Thymus (tissue), 14 donors: ENCODE measurements at places on chromosomes 6 and 20. TPM values are rescaled to one million over a fixed set of nuclear protein-coding genes. Genes with fewer than 3 reads are reported as not detected.

- DNase-seq: no peak
Observed at GRCh38 chr6:18269717-18270116, 5.4 kb upstream of the DEK start.

WFDC2 gene
- 5.6 TPM for total RNA-seq

GRCh38 chr6:143176090-143177021, 115.7 kb downstream of the AIG1 start:
- DNase-seq: no peak

DNA sequence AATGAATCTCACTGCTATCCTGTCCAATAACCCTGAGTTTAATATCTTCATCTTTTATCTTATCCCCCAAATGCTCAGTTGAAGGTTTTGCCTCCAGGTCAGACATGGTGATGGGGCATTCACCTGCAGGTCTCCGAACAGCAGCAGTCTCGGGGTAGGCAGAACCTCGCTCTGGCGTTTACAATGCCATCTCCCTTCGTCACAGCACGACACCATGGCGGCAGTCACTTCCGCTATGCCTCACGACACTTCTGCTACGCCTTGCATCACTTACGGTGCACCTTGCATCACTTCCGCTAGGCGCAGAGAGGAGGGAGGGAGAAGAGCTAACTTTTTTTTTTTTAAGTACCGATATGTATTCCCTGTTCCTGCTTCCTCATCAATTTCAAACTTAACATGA, 194.9 kb downstream of the BCAS1 start:
- no peak for DNase-seq

- DNase-seq: no peak
Observed at GRCh38 chr20:14997791-14998190, 660.4 kb upstream of the FLRT3 start.

DNA sequence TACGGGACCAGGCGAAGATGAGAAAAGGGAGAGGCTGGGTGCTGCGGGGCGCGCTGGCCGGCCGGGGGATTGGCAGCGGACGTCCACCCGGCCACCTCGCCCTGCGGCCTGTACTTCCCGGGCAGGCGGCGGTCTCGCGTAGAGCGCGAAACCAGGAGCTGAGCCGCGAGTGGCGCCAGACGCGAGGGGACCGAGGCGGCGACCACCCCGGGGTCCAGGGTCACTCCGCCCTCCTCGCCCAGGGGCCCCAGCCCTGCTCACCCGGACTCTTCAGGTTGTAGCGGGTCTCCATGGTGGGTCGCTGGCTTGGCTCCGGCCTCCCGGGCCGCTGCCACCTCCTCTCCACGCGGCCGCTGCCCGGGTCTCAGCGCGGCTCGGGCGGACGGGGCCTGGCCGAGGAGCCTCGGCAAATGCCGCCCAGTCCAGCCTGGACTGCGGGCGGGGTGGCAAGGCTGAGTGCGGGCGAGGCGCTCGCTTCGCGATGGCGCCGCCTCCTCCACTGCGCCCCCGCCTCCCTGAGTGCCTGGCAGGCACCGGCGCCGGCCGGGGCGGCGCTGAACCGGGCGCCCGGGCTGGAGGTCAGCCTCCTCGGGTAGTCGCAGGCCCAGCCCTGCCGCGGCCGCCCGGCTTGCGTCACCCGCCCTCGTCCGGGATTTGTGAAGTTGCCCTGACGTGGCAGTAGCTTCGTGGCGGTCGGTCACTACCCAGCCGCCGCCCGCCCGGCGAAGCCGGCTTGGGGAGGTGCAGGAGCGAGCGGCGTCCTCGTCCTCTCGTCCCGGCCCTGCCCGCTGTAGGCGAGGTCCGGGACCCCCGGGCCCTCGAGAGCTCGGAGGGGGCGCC, at the start of gene UBE2J1:
Gene UBE2J1, minus strand, starts transcription at position 445 of the 840 bp plus-strand sequence. Its CDS starts 153 bp downstream, at position 292.
- DNase-seq: peak; percentile 65

DNA sequence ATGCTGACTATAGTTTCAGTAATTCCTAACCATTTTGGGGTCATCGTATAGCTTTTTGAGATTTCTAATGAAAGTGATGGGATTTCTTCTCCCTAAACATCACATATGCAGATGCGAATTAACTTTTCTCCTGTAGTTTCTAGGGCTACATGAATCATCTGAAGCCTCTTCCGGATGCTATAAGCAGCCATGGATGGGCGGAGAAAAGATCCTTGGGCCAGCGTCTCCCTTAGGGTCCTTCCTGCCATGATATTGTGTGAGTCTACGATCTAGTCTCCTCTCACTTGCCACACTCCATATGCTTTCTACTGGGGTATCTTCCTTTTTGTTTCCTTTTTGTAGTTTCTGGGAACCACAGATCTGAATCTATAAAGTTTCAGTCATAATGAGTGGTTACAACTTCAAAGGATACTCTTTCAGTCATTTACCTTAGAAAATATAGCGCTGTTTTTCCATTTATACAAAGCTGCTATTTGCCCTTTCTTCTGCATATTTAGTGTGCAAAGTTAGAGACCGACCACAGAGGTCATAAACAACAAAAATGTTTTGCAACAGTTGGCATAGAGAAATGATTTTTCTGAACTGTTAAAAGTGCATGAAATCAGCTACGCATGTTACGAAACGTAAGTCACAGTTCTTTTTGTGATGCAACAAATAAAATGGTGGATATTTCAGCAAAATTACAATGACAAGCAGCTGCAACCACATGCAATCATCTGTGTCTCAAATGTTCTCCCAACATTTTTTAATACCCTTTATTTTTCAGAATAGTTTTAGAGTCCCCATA, 396.2 kb upstream of the SLC35B3 start:
- DNase-seq: no peak

MYL9 gene
- 6.8 TPM for total RNA-seq

DNA sequence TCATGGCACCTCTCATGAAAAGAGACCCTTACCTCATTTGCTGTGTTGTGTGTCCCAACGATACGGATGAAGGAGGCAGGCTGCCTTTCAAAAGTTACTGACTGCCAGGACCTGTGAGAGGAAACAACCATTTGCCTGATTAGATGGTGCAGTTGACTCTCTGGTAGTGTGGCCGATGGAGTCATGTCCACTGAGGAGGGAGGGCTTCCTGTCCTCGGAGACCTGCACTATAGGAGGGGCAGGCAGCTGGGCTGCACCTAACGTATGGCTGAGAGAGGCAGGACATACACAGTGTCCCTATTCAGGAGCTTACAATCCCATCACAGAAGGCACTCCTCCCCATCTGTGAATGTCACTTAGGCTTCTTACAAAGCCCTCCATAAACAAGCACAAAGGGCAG, 373.0 kb downstream of the ZFAND3 start:
- no peak for DNase-seq

DNA sequence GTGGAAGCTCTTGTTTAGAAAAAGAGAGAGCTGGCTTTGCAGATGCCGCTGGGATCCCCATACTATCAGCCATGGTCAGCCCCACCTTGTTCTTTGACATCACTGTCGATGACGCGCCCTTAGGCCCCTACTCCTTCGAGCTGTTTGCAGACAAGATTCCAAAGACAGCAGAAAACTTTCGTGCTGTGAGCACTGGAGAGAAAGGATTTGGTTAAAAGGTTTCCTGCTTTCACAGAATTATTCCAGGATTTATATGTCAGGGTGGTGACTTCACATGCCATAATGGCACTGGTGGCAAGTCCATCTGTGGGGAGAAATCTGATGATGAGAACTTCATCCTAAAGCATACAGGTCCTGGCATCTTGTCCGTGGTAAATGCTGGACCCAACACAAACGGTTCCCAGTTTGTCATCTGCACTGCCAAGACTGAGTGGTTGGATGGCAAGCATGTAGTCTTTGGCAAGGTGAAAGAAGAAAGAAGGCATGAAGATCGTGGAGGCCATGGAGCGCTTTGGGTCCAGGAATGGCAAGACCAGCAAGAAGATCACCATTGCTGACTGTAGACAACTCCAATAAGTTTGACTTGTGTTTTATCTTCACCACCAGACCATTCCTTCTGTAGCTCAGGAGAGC, 2.4 kb upstream of the BLCAP start:
- DNase-seq: no peak

DNA sequence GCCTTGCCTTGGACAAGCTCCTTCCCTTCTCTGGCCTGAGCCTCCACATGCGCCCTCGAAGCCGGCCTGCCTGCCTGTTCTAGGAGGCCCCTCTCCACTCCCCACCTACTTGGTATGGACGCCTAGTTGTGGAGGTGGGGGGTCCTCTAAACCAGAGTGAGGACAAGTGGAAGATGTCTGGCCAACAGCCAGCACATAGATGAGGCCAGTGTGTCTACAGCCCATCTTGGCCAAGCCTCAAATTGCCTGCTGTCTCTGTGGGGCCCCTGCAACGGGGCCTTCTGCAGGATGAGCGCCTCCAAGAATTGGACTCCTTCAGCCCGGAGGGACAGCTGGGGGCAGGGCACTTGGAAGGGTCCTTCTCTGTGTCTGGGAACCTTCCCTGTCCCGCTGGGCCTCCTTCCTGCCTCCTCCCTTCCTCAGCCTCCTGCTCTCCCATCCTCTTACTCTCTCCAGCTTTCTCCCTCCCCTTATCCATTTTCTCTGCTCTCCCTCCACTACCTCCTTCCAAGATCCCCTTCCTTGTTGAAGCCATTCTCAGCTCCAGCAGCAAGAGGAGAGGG, 1.6 kb downstream of the MDFI start:
- DNase-seq: no peak

DNA sequence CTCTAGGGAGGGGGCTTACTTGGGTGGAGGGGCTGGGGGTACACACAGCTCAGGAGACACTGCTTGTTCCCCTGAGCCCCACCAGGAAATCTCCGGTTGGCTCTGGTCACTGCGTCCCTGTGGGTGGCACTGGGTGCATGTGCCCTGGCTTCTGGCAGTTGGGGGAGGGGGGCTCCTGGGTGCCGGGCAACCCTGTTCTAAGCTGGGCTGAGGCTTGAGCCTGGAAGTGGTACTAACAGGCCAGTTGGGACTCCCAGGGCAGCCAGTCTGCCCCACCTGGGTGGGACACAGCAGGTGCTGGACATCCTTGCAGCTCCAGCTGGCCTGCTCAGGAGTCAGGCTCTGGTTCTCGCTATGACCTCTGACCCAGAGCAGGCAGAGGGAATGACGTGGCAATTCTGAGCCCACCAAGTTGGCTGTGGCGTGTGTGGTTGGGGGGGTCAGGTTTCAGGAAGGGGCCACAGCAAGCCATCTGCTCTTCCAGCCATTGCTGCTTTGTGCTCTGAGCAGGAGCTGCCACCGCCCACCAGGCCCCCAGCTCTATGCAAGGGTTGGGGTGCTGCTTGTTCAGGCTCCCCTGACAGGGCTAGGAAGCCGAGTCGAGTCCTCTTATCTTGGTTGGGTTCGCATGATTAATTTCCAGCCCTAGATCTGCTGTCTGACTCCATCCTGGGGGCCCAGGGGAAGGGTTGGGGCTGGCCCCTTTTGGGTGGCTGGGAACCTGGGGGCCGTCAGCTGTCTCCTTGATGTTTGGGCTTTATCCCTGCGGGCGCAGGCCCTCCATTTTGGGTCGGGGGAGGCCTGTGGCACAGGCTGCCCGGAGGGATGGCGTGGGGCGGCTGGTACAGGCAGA, 590 bp downstream of the C20orf204 start:
- no peak for DNase-seq

LCA5 gene
- total RNA-seq: 1.3 TPM

DNA sequence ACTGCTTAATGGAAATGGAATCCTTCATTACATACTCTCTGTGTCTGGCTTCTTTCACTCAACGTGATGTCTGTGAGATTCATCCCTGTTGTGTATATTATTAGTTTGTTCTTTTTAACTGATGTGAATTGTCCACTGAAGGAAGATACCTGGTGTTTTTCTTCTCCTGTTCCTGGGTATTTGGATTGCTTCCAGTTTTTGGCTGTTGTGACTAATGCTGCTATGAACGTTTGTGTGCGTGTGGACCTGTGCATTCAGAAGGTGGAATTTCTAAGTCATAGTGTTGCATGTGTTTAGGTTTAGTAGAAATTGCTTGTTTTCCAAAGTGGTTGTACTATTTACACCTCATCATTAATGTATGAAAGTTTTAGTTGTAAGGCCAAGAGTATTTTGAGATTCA, 3.8 kb downstream of the TULP4 start:
- no peak for DNase-seq

GRCh38 chr6:16157909-16158308, 29.0 kb downstream of the MYLIP start:
- no peak for DNase-seq

DNA sequence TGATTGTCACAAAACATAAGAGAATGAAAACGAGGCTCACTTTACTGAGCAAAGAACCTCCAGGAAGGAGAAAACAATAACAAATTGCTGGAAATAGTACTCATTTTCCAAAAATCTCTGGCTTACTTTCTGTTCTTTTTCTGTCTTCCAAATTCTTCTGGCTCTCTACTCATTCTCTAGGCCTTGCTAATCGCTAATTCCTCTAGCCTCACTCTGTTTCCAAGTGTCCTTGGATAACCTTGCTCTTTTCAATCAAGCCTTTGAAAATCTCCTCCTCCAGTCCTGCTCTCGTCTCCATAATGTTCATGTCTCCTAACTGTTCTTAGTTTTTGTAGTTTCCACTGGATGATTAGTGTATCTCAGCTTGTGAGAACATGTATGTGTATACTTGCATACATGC, 96.2 kb upstream of the MAP7 start:
- DNase-seq: no peak

DNA sequence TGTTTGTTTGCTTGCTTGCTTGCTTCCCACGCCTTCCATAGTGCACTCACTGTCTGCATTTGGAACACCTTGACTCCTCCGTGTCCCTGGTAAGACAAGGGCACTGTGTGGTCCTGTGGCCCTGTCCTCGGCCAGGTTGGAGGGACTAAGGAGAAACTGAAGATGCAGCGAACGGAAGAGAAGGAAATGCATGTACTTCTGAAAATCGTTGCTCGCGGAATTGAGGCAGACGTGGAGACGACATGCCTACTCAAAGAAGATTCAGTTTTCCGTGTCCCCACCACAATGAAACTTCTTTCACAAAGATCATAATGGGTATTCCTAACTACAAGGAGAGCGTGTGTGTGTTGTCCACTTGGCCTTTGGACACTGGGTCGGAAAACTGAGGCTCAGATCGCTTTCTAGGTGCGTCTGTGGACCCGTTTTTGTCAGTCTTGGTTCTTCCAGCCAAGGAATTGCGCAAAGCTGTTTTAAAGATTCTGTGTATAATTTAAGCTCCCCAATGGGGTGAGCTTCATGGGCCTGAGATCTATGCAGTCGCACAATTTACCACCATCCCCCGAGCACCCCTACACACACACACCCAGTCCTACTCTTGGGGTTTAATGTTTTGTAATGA, 120.4 kb upstream of the ZNF184 start:
- no peak for DNase-seq

STX16 gene
- 17.4 TPM for total RNA-seq

TRIM10 gene
- total RNA-seq: 0.57 TPM

HSPA1L gene
- 1.2 TPM for total RNA-seq

DNA sequence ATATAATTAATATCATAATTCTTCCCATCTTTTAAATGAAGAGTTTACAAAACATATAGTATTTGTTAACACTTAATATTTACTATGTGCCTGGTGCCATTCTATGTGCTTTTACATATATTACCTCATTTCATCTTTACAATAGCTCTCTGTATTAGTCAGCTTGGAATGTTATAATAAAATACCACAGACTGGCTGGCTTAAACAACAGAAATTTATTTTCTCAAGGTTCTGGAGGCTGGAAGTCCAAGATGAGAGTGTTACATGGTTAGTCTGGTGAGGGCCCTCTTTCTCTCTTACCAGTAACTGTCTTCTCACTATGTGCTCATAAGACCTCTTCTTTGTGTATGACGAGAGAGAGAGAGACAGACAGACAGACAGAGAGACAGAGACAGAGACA, 110.2 kb downstream of the NKAIN2 start:
- no peak for DNase-seq

B3GAT2 gene
- total RNA-seq: 1.3 TPM
